ENCODE measurements at places on chromosomes 7 and 10.
A peak's percentile ranks its signal among the peaks of the same experiment; 100 is the strongest.

GRCh38 chr7:112056409-112056808 lies 149.8 kb downstream of the DOCK4 start:
- no peak for DNase-seq

DNA sequence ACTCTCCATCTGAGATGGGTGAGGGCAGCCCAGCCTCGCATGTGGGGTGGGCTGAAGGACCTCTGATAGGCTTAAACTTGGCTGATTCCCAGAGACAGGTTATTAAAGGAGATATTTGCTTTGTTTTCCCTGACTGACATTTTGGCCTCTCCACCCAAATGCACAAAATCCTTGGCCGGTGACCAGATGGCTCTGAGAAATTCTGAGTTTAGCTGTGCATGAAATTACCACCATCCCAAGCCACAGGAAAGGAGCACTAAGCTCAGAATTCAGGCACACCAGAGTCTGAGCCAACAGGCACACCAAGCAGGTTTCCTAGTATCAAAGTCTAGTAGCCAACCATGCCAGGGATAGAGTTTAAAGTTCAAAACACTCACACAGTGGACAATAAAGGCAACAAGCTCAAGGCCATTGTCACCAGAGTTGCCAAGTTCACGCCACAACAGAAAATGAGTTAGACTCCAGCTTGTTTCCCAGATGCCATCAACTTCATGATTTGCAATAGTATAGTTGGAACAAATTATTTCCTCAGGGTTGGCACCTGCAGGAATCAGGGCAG lies 387.6 kb downstream of the KCNMA1 start:
- no peak for DNase-seq

GRCh38 chr7:20327055-20327454 lies 3.6 kb upstream of the ITGB8 start:
- DNase-seq: no peak

GRCh38 chr10:69571618-69572158 lies 1.5 kb downstream of the NEUROG3 start:
- no peak for DNase-seq

GRCh38 chr10:72552857-72553256 lies 73.0 kb downstream of the MICU1 start:
- DNase-seq: no peak

- DNase-seq: no peak
Observed at GRCh38 chr10:12909182-12909835, 92.2 kb downstream of the CCDC3 start.

- DNase-seq: no peak
Observed at GRCh38 chr10:59285848-59286247, 76.5 kb downstream of the FAM13C start.

DNA sequence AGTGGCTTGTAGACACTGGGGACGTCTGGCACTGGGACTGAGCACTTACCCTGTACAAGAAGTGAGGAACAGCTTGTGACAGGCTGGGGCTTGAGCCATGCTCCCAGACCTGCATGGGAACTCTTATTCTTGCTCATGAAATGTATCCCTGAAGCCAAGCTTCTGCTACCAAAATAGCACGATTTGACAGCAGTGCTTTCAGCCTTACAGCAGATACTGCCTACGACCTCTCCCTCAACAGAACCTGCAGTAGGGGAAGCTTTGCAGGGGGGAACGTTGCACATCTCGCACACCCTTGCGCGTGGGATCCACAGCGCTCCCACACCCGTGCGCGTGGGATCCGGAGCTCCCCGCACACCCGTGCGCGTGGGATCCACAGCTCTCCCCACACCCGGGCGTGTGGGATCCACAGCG lies 88.0 kb downstream of the CREM start:
- DNase-seq: peak; percentile 51

- no peak for DNase-seq
Observed at GRCh38 chr7:150993511-150993910, 2.7 kb downstream of the NOS3 start.

- no peak for DNase-seq
Observed at GRCh38 chr7:44045226-44046014, 918 bp downstream of the DBNL start.

- no peak for DNase-seq
Observed at GRCh38 chr7:14590206-14590605, 312.3 kb downstream of the DGKB start.

DNA sequence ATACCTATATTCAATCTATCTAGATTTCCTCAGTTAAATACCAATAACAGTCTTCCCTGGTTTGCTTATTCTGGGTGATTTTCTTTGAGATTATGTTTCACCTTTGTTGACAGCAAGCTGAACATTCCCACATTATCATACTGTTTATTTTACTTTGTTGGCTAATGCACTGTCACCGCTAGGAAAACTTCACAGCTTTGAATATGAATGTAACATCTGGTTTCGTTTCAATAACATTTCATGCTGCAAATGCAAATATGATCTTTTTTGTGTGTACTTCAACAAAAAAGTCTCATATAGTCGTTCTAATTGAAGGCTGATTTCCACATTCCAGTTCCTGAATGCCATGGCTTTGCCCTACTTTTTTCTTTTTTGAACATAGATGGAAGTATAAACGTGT lies 946.3 kb upstream of the GHITM start:
- DNase-seq: peak; percentile 20

- no peak for DNase-seq
Observed at GRCh38 chr7:77687747-77688144, 8.5 kb upstream of the RSBN1L start.

DNA sequence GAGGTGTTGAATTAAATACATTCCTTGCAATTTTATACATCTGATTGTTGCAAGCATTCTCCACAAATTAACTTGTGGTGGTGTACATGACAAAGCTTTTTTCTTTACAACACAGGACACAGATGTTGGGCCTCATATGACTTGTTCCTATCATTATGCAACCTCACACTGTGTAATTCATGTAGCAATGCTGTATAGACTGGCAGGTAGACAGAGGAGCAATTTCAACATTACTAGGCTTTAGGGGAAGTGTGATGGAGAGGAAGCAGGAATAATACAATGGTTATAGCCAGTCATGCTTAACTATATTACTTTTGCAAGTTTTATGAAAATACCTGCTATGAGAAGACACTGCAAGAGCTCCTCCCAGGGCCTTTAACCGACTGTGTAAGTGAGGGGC lies 832.1 kb downstream of the CNTNAP2 start:
- DNase-seq: no peak

DNA sequence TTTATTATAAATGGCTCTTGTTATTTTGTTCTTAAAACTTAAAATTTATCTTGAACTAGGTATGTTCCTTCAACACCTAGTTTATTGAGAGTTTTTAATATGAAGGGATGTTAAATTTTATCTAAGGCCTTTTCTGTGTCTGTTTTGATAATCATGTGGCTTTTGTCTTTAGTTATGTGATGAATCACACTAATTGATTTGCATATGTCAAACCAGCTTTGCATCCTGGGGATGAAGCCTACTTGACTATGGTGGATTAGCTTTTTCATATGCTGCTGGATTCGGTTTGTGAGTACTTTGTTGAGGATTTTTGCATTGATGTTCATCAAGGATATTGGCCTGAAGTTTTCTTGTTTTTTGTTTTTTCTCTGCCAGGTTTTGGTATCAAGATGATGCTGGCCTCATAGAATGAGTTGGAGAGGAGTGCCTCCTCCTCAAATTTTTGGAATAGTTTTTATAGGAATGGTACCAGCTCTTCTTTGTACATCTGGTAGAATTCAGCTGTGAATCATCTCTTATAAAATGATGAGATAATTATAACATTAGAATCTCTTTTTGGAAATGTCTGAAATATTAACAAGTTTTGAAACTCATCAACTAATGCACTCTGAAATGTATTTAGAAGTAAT lies 78.7 kb upstream of the AGR3 start:
- DNase-seq: no peak

DNA sequence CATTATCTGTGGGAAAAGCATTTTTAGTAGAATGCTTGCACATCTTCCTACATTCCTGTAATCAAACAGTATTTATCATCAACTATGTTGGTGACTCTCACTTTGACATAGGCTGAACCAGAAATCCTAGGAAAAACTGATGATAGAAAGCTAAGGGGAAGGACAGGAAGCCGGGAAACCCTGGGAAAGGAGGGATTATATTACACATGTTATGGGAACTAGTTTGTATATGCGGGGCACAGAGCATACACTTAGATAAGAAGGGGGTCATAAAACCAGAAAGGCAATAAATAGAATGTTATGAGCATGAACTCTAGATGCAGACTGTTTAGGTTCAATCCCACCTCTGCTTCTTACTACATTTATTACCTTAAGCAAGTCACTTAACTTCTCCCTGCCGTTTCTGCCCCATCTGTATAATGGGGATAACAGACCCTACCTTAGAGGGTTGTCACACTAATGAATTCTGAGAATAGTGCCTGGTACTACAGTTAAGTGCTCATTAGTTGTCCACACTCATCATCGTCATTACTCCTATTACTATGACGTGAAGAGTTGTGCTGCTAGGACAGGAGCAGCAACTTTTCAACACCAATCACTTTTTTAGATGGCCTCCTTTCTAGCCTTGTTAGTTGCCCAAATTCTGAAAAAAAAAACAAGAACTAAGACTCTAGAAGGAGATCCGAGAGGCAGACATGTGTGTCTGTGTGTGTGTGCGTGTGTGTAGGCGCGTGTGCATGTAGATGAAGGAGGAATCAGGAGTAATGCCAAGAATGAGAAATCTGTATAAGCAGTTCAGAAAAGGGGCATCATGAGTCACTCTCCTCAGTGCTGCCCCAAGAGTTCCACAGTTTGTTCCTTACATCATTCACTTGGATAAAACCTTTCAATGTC lies 52.2 kb downstream of the KMT2C start:
- no peak for DNase-seq

- no peak for DNase-seq
Observed at GRCh38 chr7:12706900-12707536, 19.6 kb downstream of the ARL4A start.

GRCh38 chr7:42552227-42552626 lies 315.2 kb upstream of the GLI3 start:
- DNase-seq: no peak

- no peak for DNase-seq
Observed at GRCh38 chr7:118054529-118054928, 129.4 kb upstream of the LSM8 start.

- DNase-seq: no peak
Observed at GRCh38 chr7:631964-632830, 94.3 kb upstream of the DNAAF5 start.

- no peak for DNase-seq
Observed at GRCh38 chr7:134320201-134320600, 3.5 kb upstream of the SLC35B4 start.

GRCh38 chr10:103668351-103669242 lies 175.1 kb downstream of the NEURL1 start:
- DNase-seq: peak; percentile 48

DNA sequence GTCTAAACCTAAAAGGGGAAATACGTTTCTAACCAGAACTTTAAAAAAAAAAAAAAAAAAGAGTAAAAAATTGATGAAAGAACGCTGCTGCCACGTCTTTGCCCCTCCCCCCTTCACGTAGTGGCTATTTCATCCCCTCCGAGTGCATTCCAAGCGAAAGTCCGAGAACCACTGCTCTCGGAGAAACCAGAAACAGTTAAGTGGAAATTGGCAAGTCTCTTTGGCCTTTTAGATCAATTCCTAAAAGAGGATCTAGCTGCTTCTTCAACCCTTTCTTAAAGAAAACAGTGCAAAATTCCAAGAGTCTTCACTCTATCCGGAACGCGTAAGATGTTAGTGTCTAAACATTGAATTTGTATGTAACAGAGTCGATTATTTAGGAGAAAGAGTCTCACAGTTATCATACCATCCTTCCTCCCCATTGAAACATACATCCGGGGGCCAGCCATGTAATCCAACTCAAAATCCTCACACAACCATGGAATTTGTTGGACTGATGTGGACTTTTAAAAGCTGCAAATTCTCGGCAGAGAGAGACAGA lies 1.1 kb downstream of the P4HA1 start:
- peak; percentile 58 for DNase-seq

- no peak for DNase-seq
Observed at GRCh38 chr7:91614431-91614830, 266.1 kb downstream of the MTERF1 start.

GRCh38 chr10:80154626-80154977 lies 22.1 kb downstream of the PLAC9 start:
- no peak for DNase-seq

GRCh38 chr7:123498601-123499000 lies 35.8 kb downstream of the IQUB start:
- DNase-seq: no peak

DNA sequence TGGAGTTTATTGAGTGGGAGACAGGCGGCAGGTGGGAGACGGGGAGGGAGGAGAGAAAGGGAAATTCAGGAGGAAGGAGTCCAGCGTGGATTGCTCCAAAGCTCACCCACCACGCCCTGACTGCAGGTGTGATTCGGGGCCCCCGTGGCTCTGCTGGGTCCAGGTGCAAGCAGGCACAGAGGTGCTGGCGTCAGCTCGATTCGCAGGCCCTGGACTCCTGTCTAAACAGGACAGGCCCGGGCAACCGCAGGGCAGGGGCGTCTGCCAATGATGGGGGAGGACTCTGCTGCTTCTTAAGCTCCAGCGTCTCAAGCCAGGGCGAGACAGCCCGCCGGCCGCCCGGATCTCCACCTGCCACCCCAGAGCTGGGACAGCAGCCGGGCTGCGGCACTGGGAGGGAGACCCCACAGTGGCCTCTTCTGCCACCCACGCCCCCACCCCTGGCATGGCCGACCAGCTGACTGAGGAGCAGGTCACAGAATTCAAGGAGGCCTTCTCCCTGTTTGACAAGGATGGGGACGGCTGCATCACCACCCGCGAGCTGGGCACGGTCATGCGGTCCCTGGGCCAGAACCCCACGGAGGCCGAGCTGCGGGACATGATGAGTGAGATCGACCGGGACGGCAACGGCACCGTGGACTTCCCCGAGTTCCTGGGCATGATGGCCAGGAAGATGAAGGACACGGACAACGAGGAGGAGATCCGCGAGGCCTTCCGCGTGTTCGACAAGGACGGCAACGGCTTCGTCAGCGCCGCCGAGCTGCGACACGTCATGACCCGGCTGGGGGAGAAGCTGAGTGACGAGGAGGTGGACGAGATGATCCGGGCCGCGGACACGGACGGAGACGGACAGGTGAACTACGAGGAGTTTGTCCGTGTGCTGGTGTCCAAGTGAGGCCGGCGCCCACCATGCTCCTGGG lies at the start of gene CALML3:
Gene CALML3, plus strand, starts transcription at position 321 of the 920 bp plus-strand sequence. Its CDS starts 125 bp downstream, at position 446.
- DNase-seq: no peak

DNA sequence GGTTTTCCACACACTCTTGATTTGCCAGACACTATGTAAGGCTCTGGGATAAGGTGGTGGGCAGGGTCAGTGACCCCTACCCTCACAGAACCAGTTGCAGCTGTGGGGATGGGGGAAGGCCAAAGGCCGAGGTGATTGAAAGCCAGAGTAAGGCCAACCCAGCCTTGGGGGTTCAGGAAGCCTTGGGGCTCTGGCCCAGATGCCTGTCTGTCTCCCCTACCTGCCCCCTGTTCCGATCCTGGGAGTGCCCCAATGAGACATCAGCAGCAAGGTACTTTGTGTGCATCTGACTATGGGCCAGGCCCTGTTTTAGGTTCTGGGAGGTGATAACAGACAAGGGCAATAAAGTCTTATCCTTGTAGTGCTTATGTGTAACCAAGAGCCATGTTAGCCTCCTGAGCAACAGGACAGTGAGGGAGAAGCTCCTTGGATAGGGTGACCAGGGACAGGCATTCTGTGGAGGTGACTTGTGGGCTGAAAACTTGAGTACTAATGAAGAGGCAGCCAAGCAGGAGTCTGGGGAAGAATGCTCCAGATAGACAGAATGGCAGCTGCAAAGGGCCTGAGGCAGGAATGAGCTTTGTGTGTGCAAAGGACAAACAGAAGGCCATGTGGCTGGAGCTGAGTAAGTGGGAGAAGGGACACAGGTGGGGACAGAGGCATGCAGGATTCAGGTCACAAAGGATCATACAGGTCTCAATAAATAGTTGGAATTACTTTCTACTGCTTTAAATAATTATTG lies 35.4 kb downstream of the TSPAN14 start:
- no peak for DNase-seq

GRCh38 chr7:32053204-32053603 lies 17.0 kb downstream of the PDE1C start:
- DNase-seq: no peak
